ENCODE measurements at places on chromosomes 5 and 9. TPM values are rescaled to one million over a fixed set of nuclear protein-coding genes. Genes with fewer than 3 reads are reported as not detected.

TMEM174 gene
- not detected for total RNA-seq

NRG2 gene
- 11.9 TPM for total RNA-seq

ARL14EPL gene
- not detected for total RNA-seq

DNA sequence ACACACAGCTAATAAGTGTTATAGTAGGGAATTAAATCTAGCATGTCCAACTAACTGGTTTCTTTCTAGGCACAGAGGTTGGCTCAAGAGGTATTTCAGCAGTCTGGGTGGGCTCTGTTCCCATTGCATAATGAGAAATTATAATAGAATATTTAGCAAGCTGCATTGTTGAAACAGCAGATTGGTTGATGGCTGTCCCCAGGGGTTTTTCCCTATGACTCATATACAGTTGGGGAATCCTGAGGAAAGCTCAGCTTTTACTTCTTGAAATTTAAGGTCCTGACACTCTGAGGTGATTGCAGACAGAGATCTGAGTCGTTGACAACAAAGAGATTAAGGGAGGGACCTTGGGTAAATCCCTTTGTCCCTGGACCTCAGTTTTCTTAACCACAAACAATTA is 38.3 kb upstream of the TNFSF8 start:
- DNase-seq, result no peak

DNA sequence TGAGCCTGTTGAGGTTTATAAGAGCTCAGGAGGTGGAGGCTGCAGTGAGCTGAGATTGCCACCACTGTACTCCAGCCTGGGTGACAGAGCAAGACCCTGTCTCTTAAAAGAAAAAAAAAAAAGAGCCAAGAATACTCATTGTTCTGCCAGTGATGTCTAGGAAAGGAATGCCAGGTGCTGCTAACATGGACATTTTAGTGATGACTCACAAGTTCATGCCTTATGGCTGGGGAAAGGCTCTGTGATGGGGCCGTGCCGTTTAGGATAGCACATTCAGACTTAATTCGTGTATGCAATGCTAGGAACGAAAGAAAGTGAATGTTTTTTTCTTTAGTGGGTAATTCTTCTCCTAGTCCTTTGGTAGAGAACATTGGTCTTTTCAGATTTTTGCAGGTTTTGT is 134.2 kb downstream of the ARHGAP26 start:
- DNase-seq, result no peak

ENTPD2 gene
- total RNA-seq, result 1.2 TPM

GRCh38 chr5:142720641-142721271 is 34.9 kb upstream of the FGF1 start:
- DNase-seq, result no peak

GRCh38 chr5:94715768-94716167 is 97.3 kb downstream of the SLF1 start:
- no peak for DNase-seq
